ENCODE measurements at places on chromosomes 3 and 15.

- DNase-seq = no peak
Measured at GRCh38 chr3:47096959-47097358, 67.0 kb downstream of the SETD2 start.

DNA sequence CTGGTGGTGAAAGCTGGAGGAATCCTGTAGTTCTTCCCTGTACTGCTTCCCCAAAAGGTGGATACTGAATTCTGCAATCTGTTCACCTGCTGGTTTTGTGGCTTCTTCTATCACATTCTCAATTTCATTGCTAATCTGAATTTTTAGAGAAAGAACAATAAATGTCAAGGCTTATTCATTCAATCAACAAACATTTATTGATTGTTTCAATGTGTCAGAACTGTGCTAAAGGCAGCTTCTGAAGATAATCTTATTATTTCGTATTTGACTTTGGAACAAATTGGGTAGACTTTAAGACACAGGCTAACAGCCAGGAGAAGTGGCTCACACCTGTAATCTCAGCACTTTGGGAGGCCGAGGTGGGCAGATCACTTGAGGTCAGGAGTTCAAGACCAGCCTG is 46.8 kb downstream of the IMPG2 start:
- DNase-seq = no peak

- no peak for DNase-seq
Measured at GRCh38 chr3:134824791-134825190, 29.7 kb downstream of the EPHB1 start.

DNA sequence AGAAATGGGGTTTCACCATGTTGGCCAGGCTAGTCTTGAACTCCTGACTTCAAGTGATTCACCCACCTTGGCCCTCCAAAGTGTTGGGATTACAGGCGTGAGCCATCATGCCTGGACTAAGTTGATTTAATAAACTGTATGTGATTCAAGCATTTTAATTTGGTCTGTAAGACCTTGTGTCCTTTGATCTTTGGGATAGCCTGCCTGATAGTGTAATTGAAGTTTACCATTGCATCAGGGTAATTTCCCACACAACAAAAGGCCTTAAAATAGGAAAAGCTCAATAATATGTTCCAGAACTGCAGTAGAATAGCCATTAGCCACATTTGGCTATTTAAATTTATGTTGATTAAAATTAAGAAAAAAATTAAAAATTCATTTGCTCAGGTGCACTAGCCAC is 25.2 kb upstream of the DENND6A start:
- DNase-seq = no peak

- DNase-seq = no peak
Measured at GRCh38 chr3:72343078-72343477, 505.2 kb downstream of the SHQ1 start.

DNA sequence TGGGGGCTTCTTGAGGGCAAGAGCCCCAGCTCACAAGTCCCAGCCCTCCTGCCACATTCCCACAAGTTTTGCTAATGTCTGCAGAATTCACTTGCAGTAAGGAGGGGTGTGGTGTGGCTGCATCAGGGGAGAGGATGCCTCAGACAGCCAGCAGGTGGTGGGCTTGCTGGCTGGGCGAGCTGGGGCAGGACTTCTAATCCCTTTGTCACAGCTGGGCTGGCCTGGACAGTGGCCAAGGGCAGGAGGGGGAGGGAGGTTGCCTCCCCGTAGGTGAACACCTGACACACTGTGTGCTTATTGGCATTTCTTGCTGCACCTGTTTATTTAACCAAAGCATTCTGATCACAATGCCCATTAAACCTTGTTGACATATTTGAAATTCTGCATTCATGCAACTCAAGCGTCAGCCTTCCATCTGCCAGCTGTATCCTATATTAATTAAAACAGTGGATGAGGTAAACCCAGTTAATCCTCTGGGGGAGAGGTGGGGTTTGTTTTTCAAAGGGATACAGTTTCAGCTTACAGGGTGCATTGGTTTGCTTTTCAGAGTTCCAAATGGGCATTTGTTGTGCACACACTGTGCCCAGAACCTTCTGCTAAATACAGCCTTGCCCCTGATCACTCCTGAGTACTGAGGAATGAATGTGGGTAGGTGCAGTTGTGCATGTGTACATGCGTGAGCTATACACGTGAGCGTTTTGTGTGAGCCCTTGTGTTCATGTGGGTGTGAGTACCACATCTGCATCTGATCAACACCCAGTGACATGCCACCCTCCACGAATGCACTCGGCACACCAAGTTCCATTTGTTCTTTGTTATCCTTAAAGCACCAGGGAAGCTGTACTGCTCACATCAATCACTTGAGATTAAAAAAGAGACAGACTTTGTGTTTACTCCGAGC is 268.7 kb downstream of the XXYLT1 start:
- DNase-seq = no peak

GRCh38 chr3:17258823-17259436 is 374.2 kb downstream of the PLCL2 start:
- no peak for DNase-seq

DNA sequence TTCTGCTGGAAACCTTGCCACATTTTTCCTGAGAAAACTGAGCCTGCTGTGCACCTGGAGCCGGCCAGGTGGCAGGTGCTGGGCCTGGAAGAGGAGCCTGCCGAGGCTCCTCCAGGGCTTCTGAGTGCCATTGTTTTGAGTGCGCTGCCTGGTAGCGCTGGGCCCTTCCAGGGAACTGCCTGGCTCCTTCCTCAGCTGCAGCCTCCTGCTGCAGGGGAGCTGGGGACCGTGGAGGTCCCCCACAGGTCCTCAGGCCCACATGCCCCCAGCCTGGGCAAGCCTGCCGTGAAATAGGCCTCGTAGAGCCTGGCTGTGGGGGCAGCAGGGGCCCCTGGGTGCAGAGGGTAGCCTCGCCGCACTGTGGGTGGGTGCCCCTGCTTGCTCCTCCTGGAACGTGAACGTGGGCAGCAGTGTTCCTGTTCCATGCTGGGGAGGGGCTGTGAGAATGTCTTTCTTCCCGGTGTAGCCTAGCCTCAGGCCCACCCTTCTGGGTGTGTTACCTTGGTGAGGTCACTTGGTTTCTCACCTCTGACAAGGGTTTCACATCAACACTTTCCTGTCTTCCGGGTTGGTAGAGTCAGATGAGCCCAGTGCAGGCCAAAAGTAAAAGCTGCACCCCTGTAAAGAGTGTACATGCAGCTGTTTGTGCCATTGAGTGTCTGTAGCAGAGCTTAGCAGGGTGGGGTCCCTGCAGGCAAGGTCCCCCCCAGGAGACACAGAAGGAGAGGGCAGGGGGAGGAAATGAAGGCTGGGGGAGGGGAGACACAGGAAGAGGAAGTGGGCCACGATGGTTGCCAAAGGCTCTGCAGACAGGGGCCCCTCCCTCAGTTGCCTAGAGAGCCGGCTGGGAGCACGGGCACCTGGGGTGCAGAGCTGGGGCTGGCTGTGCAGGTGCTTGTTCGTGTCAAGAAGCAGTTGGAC is 34.5 kb downstream of the KLF13 start:
- peak; percentile 68 for DNase-seq

DNA sequence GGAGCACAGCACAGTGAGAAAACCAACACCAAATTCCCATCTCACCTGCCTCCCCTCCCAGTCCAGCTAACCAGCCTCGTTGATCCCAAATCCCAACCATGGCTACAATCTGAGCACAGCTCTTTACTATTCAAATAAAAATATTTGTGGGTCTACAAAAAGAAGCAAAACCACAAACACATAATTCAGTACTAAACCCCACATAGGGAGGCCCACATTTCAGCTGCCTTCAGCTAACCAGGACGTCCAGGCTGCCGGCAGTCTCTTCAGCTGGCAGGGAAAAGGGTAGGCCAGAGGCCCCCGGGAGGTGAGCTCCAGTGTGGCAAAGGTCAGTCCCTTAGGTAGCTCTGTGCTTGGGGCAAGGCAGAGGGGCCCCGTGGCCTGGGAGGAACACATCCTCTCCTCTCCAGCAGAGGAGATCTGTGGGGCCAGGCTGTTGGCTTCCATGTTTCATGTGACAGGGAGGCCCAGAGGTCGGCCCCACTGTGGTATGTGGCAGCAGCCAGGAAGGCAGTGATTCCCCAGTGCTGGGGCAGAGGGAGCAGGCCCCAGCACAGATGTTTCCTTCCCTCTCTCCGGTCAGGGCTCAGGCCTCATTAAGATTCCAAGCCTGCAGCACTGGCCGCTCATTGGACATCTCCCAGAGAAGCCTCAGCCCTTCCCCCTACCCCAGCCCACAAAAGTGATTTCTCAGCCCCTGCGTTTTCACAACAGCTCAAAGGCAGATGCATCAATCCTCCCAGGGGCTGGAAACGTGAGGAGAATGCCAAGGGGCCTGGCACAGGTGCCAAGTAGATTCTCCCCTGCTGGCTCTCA is 381.4 kb downstream of the NTRK3 start:
- DNase-seq = no peak

GRCh38 chr15:90231028-90232017 is 2.4 kb downstream of the CIB1 start:
- DNase-seq = peak; percentile 61

GRCh38 chr15:36080759-36081158 is 498.7 kb upstream of the CDIN1 start:
- DNase-seq = no peak

GRCh38 chr3:130878464-130878863 is 15.4 kb upstream of the ATP2C1 start:
- DNase-seq = no peak

All from stimulated activated CD8-positive, alpha-beta memory T cell treated with anti-CD3 and anti-CD28 coated beads, Interleukin-4, amount 100 ng/mL, for 1 hour (primary cell).